ENCODE measurements at places on chromosomes 12 and 14. TPM values are rescaled to one million over a fixed set of nuclear protein-coding genes. Genes with fewer than 3 reads are reported as not detected.
A peak's percentile ranks its signal among the peaks of the same experiment; 100 is the strongest.

The TMPRSS12 gene
- polyA plus RNA-seq = not detected

The AKAP3 gene
- 0.95 TPM for polyA plus RNA-seq

The ETFBKMT gene
- 1.1 TPM for polyA plus RNA-seq

The STAB2 gene
- not detected for polyA plus RNA-seq

The SSPN gene
- polyA plus RNA-seq = 1.0 TPM

The FSCB gene
- polyA plus RNA-seq = not detected

DNA sequence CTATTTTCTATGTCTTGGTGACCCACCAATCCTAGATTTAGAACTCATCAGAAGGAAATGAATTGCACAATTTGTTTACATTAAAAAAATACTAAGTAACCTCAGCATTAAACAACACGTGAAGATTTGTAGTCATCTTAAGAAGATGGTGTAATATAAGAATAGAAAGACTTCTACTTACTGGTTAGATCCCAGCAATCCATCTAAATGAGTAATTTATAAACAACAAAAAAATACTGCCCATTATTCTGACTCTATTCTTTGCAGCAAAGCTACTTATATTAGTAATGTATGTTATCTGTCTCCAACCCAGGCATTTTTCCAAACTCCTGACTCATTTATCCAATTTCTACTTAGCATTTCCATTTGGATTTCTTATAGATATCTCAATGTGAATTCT lies 67.8 kb downstream of the CD163L1 start:
- DNase-seq = no peak

- DNase-seq = no peak
Measured at GRCh38 chr12:4386801-4387200, 7.3 kb upstream of the FGF23 start.

DNA sequence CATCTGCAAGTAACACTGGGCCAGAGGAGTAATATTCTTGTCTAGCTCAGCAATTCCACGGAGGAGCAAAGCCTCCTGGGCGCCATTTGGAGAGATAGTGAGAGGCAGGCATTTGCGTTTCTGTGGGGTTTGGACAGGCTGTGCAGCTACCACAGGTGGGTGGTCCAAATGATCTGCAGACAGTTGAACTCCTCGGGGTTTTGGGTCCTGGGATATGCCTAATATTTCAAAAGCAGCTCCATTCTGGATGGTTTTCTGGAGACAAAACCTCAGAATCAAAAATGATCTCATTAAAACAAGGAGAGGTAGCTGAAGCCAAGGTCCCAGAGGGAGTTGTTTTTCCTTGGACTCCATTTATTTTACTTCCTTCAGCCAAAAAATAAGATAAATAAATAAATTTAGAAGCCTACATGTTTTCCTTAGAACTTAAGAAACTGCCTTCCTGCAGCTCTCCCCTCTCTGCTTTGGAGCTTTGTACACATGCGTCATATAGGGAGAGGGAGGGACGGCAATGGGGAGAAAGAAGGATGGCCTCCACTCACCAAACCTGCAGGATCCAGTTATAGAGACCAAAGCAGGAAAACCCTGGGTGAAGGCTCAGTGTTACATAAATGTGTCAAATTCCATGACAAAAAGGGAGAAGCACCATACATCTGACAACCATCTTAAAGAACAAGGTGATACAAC lies 227.3 kb upstream of the DAAM1 start:
- no peak for DNase-seq

GRCh38 chr14:98210045-98210672 lies 1061.8 kb downstream of the BCL11B start:
- DNase-seq = no peak

DNA sequence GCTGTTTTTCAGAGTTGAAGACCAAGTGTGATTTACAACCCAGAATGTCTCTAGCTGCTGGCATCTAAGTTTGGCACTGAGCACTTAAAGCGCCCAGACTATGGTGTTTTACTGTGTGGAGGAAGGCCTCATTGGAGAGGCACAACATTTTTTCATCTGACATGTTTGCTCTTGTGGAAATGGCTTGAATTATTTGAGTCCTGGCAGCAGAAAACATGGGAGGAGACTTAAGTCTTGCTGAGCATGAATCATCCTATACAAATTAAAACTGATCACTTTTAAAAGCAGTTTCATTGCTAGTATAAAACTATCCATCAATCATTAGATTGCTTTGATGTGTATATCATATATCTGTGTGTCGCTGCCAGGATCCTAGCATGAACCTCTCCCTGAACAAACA lies 85.9 kb upstream of the REP15 start:
- DNase-seq = no peak

DNA sequence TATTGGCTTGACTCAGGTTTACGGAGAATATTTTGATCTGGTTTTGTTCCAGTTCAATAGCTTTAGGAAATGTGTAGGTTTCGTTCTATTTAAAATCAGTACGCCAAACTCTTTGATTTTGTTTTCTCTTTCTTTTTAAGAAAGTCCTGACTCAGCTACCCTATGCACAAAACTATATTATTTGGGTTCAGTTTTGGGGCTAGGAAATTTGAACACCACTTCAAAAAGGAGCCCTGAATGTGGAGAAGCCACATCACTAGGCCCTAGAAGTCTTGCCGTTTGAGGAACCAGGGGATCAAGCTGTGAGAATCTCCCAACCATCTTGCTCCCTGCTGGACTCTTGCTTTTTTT lies 168.2 kb upstream of the BCL2L14 start:
- DNase-seq = no peak

DNA sequence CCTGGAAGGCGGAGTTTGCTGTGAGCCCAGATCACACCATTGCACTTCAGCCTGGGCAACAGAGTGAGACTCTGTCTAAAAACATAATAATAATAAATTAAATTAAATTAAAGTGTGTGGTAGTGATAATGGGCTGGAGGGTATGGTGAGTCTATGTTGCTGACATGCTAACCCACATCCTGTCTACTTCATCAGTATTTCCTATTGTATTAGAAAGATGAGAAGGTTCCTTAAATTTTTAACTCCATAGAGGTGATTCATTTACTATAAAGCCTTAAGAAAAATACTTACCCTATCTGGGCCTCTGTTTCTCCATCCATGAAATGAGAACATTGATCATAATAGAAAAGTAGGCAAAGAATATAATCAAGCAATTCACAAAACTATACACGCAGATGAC lies 280.5 kb downstream of the FBXL14 start:
- no peak for DNase-seq

- no peak for DNase-seq
Measured at GRCh38 chr12:7144414-7145120, 14.4 kb downstream of the CLSTN3 start.

DNA sequence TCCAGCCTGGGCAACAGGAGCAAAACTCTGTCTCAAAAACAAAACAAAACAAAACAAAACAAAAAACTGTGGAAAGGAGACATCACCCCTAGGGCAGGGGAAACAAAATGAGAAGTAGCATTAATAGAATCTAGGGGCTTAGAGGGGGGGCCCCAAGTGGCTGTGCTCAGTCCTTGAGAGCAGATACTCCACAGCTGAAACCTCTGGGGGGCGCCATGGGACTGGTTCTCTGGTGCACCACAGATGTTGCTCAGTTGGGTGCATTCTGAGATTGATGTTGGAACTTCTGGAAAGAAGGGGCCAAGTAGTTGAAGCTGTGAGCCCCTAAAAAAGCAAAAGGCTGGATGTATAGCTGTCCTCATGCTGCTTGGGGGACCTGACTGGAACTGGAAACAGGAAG lies 11.8 kb upstream of the SYNE2 start:
- no peak for DNase-seq

DNA sequence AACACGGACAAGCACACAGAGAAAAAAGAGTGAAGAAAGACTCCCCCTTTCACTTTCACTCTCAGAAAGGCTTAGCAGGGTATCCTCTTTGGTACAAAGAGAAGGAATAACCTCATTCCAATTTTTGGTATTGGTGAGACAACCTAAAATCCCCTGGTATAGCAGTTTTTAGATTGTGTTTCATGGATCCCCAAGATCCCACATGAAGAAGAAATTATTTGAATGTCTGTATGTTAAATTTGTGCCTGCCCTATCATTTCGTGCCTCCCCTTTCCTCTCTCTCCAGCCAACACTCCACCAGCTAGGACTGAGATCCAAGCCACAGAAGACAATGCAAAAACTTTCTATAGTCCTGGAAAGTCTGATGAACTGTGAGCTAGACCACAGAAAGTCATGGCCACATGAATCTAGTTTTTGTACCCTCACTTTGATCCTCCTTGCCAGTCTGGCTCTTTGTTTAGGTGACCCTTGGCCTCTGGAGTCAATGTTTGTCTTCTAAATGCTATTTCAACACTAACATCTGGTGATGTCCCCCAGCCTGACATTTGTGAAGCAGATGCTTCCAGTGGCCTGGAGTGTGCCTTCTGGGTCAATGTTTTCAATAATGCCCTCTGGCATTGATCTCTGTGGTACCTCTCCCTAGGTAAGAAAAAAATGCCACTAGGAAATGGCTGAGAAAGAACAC lies 181.9 kb upstream of the BMP4 start:
- no peak for DNase-seq

DNA sequence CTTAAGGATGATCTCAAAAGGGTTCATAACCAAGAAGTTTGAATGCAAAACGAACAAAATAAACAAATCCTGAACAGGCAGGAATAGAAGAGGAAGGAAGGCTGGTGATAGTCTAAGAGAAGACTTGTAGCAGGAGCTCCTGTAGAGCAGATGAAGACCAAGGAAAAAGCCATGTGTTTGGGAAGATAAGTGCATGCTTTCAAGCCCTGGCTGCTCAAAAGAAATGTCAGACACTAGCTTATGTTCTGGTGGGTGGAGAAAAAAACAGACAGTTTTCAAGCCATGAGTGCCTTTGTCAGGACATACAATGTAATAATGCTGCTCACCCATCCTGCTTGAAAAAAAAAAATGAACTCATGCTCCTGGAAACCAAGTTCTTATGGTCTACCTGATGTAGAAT lies 27.4 kb downstream of the TAOK3 start:
- DNase-seq = no peak

DNA sequence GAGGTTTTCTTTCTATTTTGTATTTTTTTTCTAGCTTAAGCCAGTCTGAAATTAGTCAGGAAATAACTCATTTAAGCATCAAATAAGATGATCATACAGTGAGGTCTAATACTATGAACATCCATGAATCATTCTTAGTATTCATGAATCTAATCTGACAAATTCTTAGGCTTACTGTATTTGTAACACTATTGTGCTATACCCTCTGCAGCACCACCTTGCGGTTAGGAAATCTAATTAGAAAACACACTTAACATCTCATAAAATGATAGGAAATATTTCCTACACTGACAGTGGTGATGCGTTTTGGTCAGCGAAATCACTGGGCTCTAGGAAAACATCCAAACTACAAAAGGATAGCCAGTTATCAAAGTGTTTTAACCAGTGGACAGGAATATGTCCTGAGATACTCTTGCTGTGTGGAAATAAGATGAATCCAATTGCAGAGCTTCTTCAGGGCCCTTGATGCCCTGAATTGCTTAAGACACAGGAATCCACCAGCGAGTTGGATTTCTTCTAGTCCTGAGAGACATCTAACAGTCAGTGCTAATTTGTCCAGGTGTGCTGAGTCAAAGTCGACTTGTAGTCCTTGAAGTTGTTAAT lies 109.3 kb upstream of the MYF6 start:
- DNase-seq = peak; percentile 26

- DNase-seq = no peak
Measured at GRCh38 chr12:87931812-87932211, 97.4 kb downstream of the C12orf50 start.

GRCh38 chr14:99378782-99379214 lies 101.9 kb downstream of the SETD3 start:
- DNase-seq = peak; percentile 23

DNA sequence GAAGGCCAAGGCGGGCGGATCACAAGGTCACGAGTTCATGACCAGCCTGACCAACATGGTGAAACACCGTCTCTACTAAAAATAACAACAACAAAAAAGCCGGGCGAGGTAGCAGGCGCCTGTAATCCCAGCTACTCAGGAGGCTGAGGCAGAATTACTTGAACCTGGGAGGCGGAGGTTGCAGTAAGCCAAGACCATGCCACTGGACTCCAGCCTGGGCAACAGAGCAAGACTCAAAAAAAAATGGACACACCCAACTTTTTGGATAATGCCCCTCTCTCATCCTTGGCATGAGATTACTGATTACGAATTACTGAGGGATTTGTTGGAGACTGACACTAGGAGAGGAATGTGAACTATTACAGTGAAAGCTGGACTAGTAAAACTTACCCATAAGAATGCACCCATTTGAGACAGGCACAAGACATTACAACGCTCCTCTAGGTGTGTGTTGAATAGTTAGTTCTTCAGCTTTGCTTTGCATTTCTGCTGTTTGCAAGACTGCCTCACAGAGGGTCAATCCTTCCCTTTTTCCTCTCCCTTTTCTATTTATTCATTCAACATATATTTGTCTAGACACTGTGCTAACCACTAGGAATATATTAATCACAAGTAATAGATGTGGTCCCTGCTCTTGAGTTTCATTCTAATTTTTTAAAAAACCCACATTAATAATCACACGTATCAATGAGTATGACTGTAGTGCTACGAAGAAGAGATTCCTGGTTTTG lies 46.0 kb upstream of the OR5AU1 start:
- DNase-seq = no peak

- no peak for DNase-seq
Measured at GRCh38 chr12:8664228-8664913, 1.7 kb upstream of the MFAP5 start.

DNA sequence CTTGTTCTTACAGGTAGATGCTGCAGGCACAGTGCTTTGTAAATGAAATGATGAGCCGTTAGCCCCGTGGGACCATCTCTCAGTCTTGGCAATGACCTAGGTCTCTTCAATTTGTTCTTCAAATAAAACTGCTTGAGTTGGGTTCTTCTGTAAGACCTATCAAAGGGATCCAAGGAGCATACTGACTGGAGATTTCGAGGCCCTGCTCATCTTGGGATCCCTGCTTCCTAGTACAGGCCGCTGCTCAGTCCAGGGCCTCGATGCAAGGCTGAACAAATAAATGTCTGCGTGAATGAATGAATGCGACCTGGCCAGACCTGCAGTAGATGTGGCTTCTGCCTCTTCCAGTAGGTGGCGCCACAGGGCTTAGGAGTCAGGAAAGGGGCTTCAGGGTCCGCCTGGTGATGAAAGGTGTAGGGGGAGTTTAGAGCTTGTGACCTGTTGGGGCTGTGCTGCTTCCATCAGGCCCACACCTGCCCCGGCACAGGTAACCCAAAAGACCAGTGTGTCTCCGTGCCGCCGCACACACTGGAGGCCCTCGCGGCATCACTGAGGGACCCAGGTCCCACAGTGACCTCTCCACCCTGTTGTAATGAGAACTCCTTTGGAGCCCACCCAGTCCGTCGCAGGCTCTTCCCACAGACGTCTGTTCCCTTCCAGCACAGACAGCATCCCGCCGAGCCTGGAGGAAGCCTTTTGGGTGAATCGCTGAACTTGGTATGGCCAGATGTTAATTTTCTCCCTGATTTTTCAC lies 4.4 kb downstream of the CACNA1C start:
- DNase-seq = no peak

- DNase-seq = no peak
Measured at GRCh38 chr14:77681196-77682157, 26.3 kb downstream of the ALKBH1 start.
